ENCODE measurements at places on chromosomes 2 and 18.
A peak's percentile ranks its signal among the peaks of the same experiment; 100 is the strongest.

GRCh38 chr2:168246483-168247340 is 683 bp downstream of the STK39 start:
- peak; percentile 94 for DNase-seq

DNA sequence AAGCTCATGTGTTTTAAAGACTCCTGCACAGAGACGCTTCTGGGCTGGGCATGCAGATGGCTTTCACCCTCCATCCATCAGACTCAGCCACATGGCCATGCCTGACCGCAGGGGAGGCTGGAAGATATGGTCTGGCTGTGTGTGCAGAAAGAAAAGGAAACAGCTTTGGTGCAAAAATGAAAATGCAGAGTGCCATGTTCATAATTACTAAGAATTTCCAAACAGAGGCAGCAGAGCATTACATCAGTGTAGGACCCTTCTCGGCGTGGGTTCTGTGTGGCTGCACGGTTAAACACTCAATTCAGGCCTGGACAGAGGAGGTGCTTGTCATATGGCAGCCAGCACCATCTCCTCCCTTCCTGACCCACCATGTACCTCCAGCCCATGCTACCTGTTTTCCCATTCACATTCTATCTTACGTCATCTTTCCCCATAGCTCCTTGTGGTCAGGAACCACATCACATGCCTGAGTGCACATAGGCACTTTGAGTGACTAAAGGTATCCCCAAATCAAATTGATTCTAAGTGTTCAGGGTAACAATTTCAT is 200.3 kb upstream of the ID2 start:
- peak; percentile 79 for DNase-seq

- DNase-seq = no peak
Observed at GRCh38 chr18:36643061-36643460, 185.7 kb downstream of the TPGS2 start.

- no peak for DNase-seq
Observed at GRCh38 chr2:162545254-162545653, 201.3 kb downstream of the GCA start.

DNA sequence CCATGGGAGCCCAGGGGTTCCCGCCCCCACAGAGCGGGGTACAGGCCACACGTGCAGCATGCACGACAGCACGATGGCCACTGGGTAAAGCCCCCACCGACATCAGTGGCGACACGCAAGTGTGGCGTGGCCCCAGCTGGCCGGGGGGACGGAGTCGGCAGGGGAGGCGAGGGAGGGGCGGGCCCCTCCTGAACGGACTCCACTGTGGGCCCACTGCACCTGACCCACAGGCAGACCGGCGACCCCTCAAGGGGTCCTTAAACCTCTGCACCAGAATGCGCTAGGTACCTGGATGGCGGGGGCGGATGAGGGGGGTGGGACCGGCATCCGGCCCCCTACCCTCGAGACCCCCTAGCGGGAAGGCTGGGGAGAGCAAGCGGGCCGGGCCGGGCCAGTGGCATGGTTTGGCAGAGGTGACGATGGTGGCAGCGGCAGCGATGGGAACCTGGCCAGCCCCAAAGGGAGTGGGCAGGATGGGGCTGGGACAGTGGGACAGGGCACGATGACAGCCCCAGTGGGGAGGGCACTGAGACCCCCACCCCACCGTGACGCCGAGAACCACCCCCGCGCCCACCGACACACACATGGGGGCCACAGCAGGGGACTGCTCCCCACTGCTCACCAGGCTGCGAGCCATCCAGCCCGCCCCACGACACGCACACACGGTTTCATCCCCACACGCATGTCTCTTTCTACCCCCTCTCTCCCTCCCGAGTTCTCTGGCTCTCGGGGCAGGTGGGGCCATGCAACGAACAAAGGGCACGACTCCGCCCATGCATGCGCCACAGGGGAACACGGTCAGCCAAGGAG is 91.9 kb upstream of the ANKRD30BL start:
- no peak for DNase-seq

- DNase-seq = no peak
Observed at GRCh38 chr2:17850151-17850550, 28.3 kb upstream of the KCNS3 start.

DNA sequence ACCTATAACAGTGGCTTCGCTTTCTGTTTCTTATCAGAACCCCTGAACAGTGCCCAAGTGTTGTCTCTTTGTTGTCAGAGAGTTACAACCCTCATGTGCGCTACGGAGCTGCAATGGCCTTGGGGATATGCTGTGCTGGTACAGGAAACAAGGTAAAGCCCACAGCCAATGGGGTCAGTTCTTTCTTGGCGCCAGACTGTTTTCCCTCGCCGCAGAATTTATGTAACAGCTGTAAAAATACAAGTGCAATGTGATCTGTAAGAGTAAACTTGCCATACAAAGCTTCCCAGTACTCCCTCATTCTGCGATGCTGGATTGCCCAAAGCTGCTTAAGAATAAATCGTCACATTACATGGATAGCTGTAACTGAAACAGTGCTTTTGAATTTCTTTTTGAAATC is 13.9 kb upstream of the HTR2B start:
- no peak for DNase-seq

DNA sequence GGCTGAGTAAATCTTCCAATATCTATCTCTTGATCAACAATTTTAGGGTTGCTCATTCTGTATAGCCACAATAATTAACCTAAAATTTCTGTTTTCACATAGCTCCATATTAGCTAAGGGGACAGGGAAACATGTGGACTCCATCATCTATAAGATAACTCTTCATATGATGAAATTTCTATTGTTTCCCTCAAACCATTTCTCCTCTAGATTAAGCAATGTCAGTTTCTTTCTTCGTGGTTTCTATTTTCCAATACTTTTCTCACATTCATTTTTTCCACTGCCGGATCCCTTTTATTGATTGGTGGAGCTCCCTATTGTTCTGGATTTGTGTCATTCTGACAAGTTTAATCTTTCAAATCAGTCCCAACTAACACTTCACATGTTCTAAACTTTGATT is 1221.3 kb upstream of the ZEB2 start:
- no peak for DNase-seq
